GM04504 (cell line): ENCODE measurements at places on chromosomes 12 and 14.

DNA sequence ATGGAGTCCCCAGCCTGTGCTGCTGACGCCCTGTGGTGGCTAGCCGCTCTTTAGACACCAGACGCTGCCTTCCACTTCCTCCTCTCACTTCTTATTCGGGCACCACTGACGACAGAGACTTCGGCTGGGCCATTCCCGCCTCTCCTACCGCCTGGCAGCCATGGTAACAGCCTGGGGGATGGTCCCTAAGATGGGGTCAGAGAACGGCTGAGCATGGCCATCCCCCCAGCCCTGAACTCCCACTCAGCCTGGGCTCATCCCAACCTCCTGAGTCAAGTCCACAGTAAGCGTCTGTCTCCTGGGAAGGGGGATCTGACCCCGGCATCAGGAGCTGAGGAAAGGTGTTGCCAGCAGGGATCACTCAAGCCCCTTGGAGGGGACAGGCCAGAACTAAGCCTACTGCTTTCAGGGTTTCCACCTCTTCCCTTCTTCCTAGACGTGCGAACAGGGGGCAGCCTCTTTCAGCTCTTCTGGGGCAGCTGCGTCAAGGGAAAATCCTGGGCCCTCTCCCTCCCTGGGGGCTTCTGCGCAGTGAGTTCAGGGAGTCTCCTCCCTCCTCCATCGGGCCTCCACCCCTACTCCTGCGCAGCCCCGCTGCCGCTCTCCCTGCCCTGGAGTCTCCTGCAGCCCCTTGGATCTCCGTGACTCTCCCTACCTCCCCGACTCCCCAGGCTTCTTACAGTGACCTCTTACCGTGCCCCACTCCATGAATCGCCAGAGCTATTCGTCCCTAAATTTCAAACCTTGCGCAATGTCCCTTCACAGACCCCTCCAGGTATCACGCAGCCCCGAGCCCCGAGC is 643 bp upstream of the TAMALIN start:
- DNase-seq: no peak

GRCh38 chr14:61575551-61576150 is 119.7 kb upstream of the HIF1A start:
- DNase-seq: no peak

DNA sequence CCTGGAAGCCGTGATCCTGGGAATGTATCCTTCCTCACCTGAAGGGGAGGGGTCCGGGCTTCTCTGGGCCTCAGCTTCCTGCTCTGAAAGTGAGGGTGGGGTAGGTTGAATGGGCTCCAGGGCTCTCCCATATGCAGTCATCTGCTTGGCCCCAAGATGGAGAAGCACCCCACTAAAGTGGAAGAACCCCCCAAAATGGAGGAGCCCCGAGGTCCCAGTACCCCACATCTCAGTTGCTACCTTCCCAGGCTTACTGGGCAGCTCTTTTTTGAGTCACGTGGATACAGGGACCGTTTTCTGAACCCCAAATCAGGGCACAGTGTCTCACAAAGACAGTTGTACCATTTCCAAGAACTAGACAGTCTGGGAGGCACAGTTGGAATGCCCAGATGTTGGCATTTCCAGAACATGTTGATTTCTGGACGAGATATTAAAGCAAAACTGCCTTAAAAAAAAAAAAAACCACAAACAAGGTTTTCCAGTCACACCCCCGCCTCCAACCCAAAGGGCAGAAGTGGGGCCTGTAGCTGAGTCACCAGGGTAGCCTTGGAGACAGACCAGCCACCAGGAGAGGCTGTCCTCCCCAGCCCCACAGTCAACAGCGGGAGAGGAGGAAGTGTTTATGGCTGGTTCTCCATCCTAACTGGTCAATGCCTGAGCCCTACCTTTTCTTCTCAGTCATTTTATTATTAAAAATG is 12.1 kb downstream of the VASH1 start:
- peak; percentile 55 for DNase-seq

- no peak for DNase-seq
Measured at GRCh38 chr14:103220134-103220981, 97.1 kb downstream of the TNFAIP2 start.

DNA sequence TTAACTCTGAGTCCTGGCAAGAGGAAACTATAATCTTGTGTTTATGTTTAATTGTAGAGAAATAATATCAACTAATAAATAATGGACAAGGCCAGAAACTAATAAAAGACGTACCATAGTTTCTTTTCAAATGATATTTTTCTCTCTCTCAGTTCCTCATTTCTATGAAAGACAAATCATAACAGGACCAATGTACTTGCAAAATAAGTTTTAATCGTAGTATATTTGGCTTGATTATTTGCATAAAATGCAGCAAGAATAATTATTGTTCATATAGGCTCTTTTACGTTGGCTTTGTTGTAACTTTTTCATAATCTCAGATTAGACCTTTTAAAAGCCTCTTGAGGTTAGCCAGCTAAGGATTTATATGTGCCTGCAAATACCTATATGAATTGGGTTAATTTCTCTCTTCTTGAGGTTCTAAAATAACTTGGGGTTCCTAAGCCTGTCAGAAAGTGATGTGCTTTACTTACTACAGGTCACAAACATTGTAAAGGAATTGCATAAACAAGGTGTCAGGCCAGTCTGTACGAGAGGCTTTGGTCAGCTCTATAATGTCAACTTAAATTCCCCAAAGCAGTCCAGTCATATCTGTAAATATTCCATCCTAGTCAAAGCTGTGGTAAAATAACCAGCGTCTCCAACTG is 152.8 kb upstream of the PTPRQ start:
- no peak for DNase-seq

GRCh38 chr14:103544388-103545218 is 15.6 kb downstream of the TRMT61A start:
- DNase-seq: no peak

DNA sequence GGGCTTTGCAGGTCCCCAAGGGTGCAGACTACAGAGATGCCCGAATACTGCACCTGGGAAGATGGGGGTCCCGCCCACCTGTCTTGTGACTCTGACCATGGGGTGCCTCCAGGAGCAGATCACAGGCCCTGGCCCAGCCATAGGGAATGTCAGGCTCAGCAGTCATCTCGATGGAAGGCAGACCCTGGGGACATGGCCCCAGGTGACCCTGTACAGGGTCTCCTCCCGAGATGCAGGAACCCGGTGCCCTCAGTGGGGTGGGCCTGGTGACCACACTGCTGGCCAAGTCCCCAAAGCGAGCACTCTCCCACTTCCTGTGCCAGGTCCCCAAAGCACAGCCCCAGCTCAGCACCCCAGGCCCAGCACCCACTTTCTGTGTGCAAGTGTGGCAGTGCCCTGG is 903.7 kb upstream of the USP15 start:
- no peak for DNase-seq

- DNase-seq: no peak
Measured at GRCh38 chr14:105168496-105168978, at the start of gene JAG2. JAG2 (minus strand) TSS chr14:105168776; CDS start chr14:105168420, 356 bp downstream.

DNA sequence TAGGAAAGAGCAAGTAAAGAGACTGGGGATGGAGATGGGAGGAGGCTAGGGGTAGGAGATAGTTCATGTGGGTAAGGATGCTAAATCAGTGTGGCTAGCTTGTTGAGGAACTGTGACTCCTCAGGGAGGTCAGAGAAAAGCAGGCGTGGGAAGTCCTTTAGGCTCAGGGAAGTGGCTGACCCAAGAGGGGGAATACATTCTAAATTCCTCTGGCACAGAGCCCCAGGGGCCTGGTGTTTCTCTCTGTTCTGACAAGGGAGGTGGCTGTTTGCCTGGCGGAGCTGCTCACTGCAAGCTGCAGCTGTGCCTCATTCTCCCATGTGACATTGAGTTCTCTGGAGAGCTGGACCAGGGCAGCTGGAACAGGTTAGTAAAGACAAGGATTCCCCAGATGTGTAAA is 152.2 kb upstream of the SLC38A2 start:
- DNase-seq: peak; percentile 84

- peak; percentile 28 for DNase-seq
Measured at GRCh38 chr12:77153706-77154105, 88.3 kb upstream of the E2F7 start.

DNA sequence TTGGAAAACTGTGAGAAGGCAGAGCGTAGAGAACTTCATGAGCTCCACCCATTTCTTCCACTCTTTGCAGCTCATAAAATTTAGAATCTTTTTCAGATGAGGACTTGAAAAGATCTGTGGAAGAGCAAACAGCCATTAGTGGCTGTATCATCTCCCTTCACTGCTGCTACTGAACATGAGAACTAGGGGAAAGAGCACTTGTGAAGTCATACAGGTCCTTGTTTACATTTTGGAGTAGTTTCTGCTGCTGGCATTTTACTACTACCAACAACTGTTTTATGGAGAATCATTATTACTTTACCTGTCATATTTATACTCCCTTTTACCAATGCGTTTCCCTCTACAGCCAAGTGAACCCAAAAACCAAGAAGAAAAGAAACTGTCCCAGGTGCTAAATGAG is 41.0 kb downstream of the RPGRIP1 start:
- DNase-seq: no peak

GRCh38 chr12:15982921-15983320 is 71.8 kb downstream of the DERA start:
- DNase-seq: no peak

GRCh38 chr14:53035336-53036210 is 84.7 kb upstream of the FERMT2 start:
- DNase-seq: no peak

DNA sequence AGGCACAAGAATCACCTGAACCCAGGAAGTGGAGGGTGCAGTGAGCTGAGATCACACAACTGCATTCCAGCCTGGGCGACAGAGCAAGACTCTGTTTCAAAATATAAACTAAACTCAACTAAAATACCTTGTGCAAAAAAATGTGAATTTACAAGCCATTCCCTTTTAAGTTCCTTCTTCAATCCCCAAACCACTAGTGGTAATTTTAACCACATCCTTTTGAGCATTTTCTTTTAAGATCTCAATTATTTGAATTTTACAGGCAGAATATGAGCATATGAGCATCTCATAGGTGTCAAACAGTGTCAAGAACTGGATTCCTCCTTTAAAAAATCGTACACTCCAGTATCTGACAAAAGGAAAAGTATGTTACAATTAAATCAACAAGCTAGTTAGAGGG is 57.0 kb upstream of the NPFF start:
- no peak for DNase-seq

- no peak for DNase-seq
Measured at GRCh38 chr12:2355198-2355597, 302.4 kb downstream of the CACNA1C start.

DNA sequence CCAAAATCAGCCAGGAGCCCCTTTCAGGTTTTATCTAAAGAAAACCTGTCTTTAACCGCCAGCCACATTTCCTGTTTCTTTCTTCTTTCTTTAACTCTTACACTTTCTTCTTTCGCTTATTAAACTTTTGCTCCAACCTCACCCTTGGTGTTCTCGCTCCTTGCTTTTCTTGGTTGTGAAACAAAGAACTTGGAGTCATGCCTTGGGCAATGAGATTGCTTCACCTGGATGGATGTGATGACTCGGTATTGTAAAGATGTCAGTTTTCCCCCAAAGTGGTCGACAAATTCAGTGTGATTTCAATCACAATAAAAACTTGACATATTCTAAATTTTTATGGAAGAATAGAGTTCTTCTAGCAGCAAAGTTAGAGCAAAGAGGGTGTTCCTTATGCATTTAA is 16.2 kb upstream of the TCL1A start:
- no peak for DNase-seq

- no peak for DNase-seq
Measured at GRCh38 chr12:10466311-10466710, 13.1 kb upstream of the KLRC1 start.

DNA sequence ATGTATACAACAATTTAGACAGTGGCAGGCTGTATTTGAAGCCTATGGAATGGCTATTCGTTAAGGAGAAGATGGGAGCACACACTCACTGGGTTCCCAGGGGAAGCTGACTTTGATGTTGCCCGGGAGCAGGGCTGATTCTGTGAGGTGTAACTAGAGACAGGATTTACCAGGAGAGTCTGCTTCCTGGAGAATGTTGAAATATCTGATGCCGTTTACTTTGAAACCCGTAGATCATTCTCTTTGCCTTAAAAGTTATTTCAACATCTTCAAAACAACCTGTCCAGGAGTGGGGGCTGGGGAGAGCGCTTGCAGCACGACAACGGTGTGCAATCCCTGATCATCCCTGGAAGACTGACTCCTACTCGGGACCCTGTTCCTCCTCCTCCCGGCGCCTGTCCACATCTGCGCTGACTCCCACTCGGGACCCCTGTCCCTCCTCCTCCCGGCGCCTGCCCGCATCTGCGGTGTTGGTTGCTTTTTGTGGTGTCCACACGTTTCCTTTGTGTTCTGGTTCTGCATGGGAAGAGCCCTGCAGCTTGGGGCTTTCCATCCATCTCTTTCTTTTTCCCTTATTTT is 72.6 kb downstream of the AACS start:
- no peak for DNase-seq

DNA sequence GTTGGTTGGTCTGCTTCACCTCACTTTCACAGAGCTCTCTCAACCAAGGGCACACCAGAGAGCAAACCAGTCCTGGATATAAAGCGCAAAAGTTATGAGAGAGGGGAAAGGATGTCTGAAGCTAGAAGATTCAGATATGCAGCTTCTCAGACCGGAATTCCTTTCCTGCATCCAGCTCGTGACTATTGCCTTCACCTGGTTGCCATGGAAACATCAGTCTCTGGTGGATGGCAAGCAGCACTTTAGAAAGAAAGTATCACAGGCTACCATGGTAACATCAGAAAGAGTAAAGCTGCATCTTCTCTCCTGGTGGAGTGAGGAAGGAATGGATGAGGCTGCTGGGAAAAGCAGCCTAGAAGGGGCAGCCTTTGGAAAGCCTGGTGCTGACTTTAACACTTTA is 13.7 kb downstream of the REM2 start:
- DNase-seq: no peak

GRCh38 chr12:40946612-40947194 is 241.4 kb upstream of the PDZRN4 start:
- DNase-seq: no peak

DNA sequence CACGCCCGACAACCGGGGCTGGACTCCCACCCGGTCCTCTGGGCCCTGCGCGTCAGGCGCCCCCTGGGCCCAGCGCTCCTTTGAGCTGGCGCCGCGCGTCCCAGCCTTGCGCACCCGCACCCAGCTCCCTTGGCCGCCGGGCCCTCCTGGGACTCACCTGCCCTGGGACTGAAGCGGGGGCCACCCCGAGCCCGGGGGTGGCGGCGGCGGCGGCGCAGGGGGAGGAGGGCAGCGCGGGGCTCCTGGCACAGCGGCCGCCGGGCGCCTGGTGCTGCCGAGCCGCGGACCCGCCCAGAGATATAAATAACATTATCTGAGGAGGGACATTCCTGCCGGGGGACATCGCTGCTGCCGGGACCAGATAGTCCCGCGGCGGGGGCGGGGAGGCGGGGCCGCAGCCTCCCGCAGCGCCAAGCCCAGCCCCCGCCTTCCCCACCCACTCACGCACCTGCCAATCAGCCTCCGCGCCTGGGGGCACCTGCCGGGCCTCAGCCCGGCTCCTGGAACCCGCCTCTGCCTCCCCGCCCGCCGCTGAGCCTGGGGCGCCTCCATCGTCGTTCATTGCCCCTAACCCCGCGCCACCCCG is at the start of gene SPTB:
Gene SPTB (minus strand): TSS at position 273 of the 586 bp plus-strand sequence. CDS start 56,813 bp downstream, outside the sequence.
- DNase-seq: no peak
